ENCODE measurements at places on chromosomes 1 and 21.

DNA sequence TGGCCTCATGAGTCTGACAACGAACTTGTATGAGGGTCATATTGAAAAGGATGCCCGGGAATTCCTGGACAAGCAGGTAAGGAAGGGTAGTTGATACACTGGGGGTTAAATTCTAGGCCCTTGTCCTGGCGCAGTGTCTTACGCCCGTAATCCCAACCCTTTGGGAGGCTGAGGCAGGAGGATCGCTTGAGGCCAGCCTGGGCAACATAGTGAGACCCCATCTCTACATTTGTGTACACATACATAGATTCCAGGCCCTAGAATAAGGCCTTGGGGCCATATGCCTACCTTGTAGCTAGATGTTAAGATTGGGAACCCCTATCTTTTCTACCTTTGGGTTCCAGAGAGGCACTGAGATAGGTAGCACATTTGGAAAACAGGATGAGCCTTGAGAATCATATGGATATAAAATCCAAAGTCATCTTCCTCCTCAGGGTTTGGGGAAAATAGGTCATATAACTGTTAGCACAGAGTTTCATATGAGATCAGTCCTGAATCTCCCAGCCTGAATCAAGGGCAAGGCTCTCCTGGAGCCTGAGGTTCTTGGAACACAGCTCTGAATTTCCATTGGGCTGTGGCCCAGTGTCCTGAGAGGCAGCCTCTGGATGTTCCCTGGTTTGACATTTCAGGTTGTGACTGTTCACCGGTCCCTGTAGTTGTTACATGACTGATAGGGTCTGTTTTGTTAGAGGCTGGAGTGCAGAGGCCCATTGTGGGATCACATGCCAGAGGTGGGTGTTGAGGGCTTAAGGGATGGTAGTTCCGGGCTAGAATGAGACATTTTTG, 104.4 kb downstream of the PIK3R3 start:
- DNase-seq = no peak

DNA sequence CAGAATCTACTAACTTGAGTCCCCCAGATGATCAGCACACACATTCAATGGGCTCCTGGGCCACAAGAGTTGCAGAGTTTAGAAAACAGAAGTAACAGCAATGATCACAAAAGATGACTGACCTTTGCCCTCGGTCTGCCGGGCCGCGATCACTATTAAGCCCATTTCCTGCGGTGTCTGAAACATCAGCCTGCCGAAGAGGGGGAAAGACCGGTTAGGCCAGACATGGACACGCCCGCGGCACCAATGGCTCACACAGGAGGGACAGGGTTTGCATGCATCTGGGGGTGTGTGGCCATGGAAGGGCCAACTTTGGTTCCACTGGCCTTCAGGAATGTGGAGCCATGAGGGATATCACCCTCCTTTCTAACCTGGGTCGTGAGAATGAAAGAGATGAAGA, 68.2 kb downstream of the SIM2 start:
- DNase-seq = no peak

- no peak for DNase-seq
These were observed 421.0 kb downstream of the DSCAM start for GRCh38 chr21:40425981-40426380.

- DNase-seq = no peak
These were observed 39.0 kb upstream of the DPT start for GRCh38 chr1:168767894-168768584.

- DNase-seq = no peak
These were observed 90.1 kb upstream of the IRF2BP2 start for GRCh38 chr1:234699795-234700665.

- DNase-seq = no peak
These were observed 5.1 kb upstream of the LENEP start for GRCh38 chr1:154988058-154988954.

- no peak for DNase-seq
These were observed 432.7 kb downstream of the SMYD3 start for GRCh38 chr1:246074421-246074820.

GRCh38 chr1:244497805-244498204, 36.7 kb downstream of the CATSPERE start:
- DNase-seq = no peak

DNA sequence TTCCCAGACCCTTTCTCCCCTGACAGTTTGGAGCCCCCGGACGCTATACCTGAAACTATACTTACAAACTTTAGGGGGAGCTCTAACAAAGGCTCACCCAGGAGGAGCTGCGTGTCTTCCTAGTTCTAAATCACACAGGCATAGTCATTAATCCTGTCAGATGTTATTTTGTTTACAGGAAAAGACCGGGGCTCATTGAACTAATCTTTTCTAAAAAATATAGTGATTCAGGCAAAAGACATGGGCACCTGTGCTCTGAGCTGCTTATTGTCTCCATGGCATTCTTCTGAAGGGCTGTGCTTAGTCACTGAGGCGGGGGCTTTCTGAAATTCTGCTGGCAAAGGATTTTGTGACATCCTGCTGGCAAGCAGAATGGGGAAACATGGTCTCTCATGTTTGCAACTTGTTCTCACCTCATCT, 1577.0 kb downstream of the NCAM2 start:
- no peak for DNase-seq

DNA sequence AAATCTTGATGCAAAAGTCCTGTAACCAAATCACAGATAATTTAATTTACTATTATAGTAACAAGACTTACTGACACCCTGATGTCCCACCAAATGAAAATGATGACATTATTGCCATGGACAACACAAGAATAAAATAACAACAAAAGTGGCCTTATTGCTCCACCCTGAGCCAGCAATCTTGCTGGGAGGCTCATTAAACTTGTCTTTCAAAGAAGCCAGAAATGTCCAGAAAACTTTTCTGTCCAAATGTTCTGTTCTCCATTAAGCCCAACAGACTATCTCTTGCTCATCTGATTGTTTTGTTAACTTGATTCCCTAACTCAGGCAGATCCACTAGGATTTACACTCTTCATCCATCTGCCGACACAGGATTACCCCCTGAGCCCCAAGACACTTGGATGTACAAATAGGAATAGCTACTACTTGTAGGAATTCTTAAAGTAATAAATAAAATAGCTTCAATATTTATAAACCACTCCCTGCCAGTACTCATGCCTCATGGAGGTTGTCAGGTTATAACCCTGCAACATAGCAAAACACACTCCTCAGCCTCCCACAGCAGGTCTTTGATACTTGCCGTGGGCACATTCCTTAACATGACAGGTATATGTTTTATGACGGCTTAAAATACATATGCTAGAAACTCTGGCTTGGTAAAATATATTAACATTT, 84.9 kb downstream of the PTPN14 start:
- DNase-seq = no peak

- DNase-seq = no peak
These were observed 347.9 kb downstream of the LTN1 start for GRCh38 chr21:28644762-28645161.

- DNase-seq = no peak
These were observed 6.3 kb upstream of the ERVH48-1 start for GRCh38 chr21:42931560-42932235.

DNA sequence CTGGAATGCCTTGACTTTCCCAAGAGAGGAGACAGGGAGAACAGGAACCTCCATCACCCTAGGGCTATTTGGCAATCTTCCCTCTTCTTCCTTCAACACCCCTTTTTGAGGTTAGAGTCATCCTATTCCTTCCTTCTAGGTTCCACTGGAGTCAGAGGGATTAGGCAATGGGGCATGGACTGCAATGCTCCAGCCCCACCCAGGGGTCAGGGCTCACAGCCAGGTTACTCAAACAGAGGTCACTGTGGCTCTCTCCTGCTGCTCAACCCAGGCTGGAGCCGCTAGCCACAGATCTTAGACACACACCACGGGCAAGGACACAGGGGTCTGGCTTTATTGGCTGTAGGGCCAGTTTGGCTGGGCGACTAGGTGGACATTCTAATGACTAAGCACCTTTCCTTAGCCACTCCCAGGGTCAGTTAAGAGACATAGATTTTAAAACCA, 145.5 kb upstream of the NRIP1 start:
- DNase-seq = no peak

- no peak for DNase-seq
These were observed 2.8 kb downstream of the DDOST start for GRCh38 chr1:20658166-20658915.

DNA sequence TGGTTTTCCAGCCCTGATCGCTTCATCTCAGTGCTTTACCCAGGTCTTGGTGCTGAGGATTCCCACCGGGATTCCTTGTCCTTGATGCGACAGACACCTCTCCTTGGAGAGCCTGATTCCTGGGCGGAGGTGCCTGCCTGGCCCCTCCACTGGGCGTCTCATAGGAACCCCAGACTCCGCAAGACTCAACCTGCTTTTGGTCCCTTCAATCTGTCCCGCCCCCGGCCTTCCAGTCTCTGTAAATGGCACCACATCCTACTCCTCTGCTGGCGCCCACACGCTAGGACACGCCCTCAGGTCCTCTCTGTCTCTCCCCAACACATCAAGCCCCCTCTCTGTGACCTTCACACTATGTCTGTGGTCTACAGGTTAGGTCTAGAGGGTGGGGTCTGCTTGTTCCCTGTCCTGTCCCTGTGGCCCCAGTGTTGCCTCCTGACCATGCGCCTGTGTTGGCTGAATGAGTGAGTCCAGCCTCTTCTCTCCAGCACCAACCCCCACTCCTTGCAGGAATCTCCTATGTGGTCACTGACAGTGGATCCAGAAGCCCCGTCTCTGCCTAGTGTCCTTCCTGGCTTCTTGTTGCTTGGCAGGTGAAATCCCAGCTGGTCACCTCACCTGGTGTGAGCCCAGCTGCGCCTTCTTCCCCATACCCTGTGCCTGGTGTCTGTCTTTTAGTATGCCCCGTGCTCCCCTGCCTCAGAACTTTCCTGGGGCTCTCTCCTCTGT, 119.7 kb upstream of the C1orf174 start:
- no peak for DNase-seq

DNA sequence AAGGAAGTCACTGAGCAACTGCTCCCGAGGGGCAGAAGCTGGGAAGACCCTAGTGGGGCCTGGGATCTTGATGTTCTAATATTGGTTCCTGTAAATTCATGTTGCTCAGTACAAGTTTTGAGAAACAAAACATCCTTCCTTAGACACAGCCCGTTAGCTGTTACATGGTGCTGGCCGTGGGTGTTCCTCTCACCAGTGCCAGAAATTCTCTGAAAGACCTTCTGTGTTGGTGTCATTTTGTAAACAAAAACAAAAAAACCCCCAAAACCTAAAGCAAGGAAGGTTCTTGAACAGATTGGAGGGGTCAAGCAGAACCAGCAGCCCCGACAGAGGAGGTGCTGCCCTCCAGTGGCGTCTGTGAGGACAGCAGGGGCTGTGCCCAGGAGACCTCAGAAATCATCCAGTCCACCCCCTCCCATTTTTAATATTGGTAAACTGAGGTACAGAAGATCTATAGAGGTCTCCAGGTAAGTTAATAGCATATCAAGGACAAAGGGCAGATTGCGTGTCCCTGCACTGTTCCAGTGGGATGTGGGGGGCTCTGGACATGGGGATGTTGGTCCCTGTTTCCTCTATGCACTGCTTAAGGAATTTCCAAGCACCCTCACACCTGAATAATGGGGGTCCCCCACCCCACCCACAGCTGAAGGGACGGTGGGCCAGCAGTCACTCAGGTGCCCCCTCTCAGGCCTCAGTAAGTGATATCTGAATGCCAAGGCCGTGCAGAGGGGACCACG, 38.2 kb downstream of the SLC2A7 start:
- peak; percentile 46 for DNase-seq

DNA sequence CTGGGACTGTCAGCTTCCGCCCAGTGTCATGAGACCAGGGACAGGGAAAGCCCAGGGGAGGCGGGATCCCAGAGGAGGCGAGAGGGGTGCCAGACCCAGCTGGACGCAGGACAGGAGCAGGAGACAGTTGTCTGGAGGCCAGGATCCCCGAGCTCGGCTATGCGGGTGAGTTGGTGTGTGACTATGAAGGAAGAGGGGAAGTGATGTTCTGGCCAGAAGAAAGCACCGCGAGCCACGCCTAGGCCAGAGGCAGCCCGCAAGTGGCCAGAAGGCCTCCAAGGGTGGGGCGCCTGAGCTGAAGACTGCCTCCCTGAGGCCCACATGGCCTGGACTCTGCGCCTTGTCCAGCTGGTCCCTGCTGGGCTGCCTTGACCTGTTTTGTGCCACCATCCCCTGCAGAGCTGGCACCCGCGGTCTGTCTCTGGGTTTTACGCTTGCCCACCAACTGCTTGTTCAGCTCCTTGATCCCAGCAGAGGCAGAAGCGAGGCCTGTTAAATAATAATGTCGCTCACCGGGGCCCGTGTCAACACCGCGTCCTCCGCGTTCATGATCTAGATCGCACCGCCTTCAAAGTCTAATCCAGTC, 85.2 kb upstream of the ACTL8 start:
- no peak for DNase-seq

Data from stimulated activated CD8-positive, alpha-beta memory T cell treated with anti-CD3 and anti-CD28 coated beads, Interleukin-4, amount 100 ng/mL, for 1 hour (primary cell).